Psoas muscle (tissue), 8 donors: ENCODE measurements at places on chromosomes 2 and 18. TPM values are rescaled to one million over a fixed set of nuclear protein-coding genes. Genes with fewer than 3 reads are reported as not detected.

- DNase-seq = no peak
Observed at GRCh38 chr2:54424555-54425163, 31.5 kb upstream of the SPTBN1 start.

GRCh38 chr2:206173147-206173546 lies 13.5 kb downstream of the EEF1B2 start:
- no peak for DNase-seq

The ACADL gene
- total RNA-seq = 14.7 TPM

GRCh38 chr2:200301953-200302858 lies 4.3 kb upstream of the SPATS2L start:
- no peak for DNase-seq

The RAD51AP2 gene
- not detected for total RNA-seq

DNA sequence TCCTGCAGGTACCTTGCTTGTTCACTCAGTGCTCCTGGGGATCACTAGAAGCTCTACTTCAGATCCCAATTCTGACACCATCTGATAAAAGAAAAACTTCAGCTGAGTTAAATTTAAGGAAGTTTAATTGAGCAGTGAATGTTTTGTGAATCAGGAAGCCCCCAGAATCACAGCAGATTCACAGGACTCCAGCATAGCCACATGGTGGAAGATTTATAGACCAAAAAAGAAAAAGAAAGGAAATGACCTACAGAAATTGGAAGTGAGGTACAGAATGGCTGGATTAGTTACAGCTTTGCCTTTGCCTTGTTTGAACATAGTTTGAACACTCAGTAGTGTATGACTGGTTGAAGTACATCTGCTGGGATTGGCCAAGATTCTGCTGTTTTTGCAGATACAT lies 182.7 kb upstream of the SCN7A start:
- DNase-seq = no peak

The LNPK gene
- 65.6 TPM for total RNA-seq

The DNAJB2 gene
- 105 TPM for total RNA-seq

DNA sequence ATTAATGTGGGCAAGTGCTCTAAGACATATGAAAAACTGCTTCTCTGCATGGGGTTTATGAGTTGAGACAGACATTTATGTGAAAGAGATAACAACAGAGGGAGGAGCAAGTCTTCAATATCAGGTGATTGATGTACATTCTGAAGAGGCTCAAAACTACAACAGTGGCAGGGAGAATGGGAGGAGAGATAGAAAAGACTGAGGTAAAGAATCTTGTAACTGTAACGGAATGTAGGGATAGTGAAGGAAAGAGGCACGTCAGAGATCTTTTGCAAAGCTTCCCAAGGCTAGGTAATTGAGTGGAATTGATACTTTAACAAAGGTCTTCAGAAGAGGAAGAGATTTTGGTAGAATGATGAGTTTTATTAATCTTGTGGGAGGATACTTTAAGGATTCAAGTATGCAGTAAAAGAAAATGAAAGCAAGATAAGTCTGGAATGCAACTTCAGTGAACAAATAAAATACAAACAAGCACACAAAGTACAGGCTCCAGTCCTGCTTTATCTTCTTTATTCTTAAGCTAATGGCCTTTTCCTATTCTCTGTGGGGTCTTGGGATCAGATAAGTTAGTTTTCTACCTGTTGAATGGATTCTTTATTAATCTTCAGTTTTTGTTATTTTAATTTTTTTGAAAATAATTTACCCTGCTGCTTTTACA lies 15.0 kb downstream of the SMAD4 start:
- no peak for DNase-seq

DNA sequence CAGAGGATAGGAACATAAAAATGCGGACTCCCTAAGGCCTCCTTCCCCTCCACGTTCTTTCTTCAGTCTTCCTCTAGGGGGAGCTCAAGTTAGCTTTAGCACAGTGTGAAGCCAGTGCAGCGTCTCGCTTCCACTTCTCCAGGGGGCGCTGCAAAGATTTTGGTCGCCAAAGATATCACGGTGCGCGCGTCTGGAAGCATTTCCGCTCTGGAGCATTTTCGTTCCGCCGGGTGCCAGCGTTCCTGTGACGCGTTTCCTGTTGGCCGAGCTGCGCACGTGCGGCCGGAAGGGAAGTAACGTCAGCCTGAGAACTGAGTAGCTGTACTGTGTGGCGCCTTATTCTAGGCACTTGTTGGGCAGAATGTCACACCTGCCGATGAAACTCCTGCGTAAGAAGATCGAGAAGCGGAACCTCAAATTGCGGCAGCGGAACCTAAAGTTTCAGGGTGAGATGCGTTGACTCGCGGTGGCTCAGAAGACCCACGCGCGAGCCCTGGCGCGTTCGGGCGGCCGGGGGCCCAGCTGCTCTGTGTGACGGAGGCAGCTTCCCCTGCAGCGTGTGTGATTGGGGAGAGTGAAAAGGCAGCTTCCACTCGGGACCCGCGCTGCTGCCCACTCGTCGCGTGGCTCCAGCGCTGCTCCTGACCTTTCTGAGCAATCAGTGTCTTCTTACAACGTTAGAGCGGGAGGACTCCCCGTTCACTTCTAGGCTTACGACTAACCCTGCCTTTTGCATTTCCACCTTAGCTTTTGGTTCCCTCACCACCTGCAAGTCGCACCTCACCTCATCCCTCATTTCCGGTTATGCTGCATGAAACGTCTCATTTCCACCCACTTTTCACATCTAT lies at the start of gene DDX18:
Gene DDX18 (plus strand): TSS at position 275 of the 848 bp plus-strand sequence. CDS start 87 bp downstream, at position 362.
- DNase-seq = peak; percentile 98

The NTSR2 gene
- total RNA-seq = not detected

The ZNF516 gene
- total RNA-seq = 14.2 TPM

DNA sequence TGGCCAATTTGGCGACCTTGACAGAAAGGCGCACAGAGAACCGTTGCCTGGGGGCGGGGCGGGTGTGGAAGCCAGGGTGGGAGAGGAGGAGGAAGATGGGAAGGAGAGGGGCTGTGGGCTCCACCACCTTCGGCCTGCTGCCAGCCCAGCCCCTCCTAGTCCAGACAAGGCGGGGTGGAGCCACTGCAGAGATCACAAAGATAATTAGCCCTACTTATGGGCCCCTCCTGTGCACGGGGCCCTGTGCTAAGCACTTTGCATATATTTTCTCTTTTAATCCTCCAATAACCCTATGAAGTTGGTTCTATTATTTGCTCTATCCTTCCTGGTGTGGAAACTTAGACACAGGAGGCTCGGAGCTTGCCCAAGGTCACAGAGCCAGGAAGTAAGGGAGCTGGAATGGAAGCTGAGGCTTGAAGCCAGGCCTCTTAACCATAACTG lies 13.7 kb upstream of the ECEL1 start:
- no peak for DNase-seq

DNA sequence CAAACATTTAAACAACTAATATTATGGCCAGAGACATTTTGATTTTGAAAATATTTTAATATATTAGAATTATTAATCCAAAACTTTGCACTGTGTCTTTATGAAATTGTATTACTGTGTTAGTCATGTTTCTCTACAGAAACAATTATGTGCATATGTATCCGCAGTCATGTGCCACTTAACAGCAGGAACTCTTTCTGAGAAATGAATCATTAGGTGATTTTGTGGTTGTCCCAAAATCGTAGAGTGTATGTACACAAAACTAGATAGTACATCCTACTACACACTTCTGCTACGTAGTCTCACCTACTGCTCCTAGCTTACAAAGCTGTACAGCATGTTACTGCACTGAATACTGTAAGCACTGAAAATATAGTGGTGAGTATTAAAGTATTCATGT lies 479.2 kb upstream of the DSEL start:
- no peak for DNase-seq

- DNase-seq = peak; percentile 63
Observed at GRCh38 chr18:79400591-79401381, 5.1 kb downstream of the NFATC1 start.
